Bronchial smooth muscle cell (primary cell): ENCODE measurements at places on chromosomes 3 and 15. TPM values are rescaled to one million over a fixed set of nuclear protein-coding genes. Genes with fewer than 3 reads are reported as not detected.

Gene SKIC8
- total RNA-seq: 68.8 and 77.1 TPM in 2 replicates

Gene AGBL1
- total RNA-seq: not detected in 2 replicates

Gene GOLGA8M
- 0.32 and 0.52 TPM in 2 replicates for total RNA-seq

Gene TMEM45A
- total RNA-seq: 13.7 and 25.4 TPM in 2 replicates

Gene CAMK2N2
- total RNA-seq: 0.16 TPM in 1 of 2 replicates, not detected in the other

Gene OR5K2
- not detected in 2 replicates for total RNA-seq

Gene FBXW12
- total RNA-seq: not detected in 2 replicates

Gene SPINK8
- total RNA-seq: not detected in 2 replicates

Gene EHHADH
- 2.1 and 4.1 TPM in 2 replicates for total RNA-seq

Gene TMCO5A
- not detected in 2 replicates for total RNA-seq

Gene UBAP1L
- total RNA-seq: 0.95 and 1.5 TPM in 2 replicates

Gene MRAS
- total RNA-seq: 29.1 and 40.8 TPM in 2 replicates

Gene BCHE
- total RNA-seq: 0.77 and 10.4 TPM in 2 replicates

Gene TYRO3
- 11.8 and 16.9 TPM in 2 replicates for total RNA-seq

Gene SNX33
- 14.0 and 21.8 TPM in 2 replicates for total RNA-seq

Gene LSG1
- 24.0 and 24.1 TPM in 2 replicates for total RNA-seq

Gene IGSF11
- 0.09 TPM in 1 of 2 replicates, not detected in the other for total RNA-seq

Gene BFSP2
- not detected in 2 replicates for total RNA-seq

Gene CPLX3
- under 0.01 TPM in 1 of 2 replicates, not detected in the other for total RNA-seq

Gene TMEM212
- not detected in 2 replicates for total RNA-seq

Gene ITIH4
- total RNA-seq: 1.7 and 3.0 TPM in 2 replicates

Gene ERICH6
- total RNA-seq: under 0.01 and 0.17 TPM in 2 replicates

Gene TPRG1
- total RNA-seq: 0.32 and 0.34 TPM in 2 replicates
